ENCODE measurements at places on chromosomes 13 and 19. TPM values are rescaled to one million over a fixed set of nuclear protein-coding genes. Genes with fewer than 3 reads are reported as not detected.

DNA sequence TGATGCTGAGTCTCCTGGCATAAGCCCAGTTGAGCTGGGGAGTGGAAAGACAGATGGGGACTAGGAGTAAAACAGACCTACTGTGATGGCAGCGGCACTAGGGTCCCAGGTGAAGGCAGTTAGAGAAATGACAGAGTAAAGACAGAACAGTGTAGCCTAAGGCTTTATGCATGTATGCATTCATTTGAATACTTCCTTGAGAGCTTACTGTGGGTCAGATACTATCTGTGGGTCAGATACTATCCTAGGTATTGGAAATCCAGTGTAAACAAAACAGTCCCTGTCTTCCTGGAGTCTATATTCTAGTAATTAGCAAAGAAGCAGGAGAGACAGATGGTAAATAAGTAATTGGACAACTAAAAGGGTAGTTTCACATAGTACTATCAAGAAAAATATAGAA, 73.7 kb upstream of the LRCH1 start:
- no peak for DNase-seq

- no peak for DNase-seq
Observed at GRCh38 chr19:30968210-30968609, 381.0 kb downstream of the TSHZ3 start.

- DNase-seq = no peak
Observed at GRCh38 chr19:44202470-44202869, 9.9 kb upstream of the ZNF227 start.

DNA sequence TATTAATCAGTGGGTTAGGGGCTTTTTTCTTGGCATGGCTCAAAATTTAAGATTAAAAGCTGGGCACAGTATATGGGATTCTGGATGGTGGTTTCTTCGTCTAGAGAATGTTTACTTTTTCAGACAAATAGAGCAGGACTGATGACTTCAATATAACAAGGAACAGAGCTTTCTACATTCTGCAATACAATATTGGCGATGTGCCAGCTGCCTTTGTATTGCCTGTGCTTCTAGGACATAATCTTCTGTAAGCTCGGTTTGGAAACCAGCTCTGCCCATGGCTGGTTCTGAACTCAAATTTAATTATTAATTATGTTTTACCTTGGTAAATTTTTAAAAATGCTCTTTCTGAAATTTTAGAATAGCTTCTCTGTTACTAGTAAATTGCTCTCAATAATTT, 139.1 kb upstream of the TRPC4 start:
- no peak for DNase-seq

DNA sequence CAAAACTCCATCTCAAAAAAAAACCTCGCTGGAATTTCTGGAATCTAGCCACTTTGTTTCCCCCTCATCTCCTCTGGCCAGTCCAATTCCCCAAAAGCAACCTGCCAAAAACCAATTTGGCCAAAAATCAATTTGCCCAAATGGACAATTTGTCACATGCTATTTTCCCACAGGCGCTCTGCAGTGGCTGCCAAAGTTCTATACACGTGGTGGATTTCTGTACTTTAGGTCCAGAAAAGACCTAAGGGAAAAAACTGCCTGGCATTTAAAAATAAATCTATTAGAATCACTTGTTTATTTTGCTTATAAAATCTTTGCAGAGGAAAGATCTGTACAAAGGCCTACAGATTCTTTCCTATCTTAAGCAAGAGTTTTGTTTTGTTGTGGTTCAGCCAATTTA, 79.4 kb downstream of the MAP4K1 start:
- no peak for DNase-seq

DNA sequence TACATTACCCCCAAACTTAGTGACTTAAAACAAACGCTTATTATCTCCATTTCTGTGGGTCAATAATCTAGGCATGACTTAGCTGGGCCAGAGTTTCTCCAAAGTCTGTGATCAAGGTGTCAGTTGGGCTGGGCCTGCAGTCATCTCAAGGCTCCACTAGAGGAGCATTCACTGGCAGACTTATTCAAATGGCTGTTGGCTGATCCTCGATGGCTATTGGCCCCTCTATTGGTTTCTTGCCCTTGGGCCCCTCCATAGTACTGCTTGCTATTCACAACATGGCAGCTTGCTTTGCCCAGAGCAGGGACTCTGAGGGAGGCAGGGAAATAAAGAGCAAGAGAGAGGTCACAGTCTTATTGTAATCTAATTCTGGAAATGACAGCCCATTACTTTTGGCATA, 57.6 kb downstream of the RCBTB2 start:
- no peak for DNase-seq

- no peak for DNase-seq
Observed at GRCh38 chr19:16274447-16274846, 50.2 kb upstream of the KLF2 start.

DNA sequence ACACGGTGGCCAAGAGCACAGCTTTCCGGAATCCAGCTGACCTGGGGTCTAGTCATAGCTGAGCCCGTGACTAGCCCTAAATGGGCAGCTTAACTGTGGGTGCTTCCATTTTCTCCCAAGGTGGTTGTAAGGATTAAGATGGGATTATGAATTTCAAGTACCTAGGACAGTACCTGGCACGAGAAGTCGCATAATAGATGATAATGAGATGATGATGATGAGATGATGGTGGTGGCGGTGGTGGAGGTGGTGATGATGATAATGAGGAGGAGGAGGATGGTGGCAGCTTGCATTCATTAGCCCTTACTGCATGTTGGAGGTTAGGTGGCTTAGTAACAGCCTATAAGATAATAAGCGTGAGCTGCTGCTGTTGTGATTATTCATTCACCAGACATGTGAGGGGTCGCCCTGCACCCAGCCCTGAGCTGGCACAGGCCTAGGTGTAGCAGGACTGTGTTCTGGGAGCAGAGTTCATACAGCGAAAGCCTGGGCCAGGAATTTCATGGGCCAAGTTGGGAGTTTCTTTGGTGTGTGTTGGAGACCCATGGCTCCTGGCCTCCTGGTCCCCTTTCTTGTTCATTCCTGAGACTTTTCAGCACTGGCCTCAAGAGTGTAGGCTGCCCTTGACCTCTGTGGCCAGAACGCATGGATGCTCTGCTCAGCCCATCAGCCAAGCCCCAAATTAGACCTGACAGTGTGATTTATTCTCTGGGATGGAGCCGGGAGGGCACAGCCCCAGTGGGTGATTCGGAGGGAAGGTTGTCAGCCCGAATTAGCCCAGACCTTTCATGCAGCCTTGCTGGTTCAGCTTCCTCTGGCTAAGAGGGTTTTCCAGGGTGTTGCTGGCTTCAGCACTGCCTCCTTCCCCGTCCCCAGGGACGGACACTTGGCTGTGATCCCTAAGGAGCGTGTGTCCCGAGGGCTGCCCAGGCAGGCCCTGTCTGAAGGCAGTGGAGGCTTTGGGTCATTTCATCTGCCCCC, 128.8 kb downstream of the SIPA1L3 start:
- DNase-seq = no peak

DNA sequence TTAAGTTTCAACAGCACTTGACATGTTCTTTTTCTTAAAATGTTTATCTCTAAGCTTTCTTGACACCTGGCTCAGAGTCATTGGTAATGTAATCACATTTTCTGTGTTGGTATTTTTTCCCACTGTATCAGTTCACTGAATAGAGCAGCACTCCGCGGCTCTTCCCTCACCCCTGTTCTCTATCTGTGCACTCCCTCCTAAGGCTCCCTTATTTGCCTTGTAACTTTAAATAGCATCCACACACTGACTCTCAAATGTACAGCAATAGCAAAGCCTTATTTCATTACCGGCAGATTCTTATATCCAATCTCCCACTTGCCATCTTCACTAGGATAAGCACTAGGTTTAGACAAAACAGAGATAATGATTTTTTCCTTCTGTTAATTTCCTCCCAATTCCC, 935.5 kb upstream of the SLC10A2 start:
- DNase-seq = no peak

- DNase-seq = peak; percentile 87
Observed at GRCh38 chr19:6065685-6066374, 44.5 kb downstream of the RFX2 start.

- no peak for DNase-seq
Observed at GRCh38 chr13:73870970-73871935, 263.0 kb downstream of the KLF12 start.

GRCh38 chr19:18656337-18657086, 19.7 kb downstream of the KLHL26 start:
- no peak for DNase-seq

- no peak for DNase-seq
Observed at GRCh38 chr19:30719189-30719998, 347.2 kb downstream of the ZNF536 start.

NKPD1 gene
- total RNA-seq = 0.04 TPM

DNA sequence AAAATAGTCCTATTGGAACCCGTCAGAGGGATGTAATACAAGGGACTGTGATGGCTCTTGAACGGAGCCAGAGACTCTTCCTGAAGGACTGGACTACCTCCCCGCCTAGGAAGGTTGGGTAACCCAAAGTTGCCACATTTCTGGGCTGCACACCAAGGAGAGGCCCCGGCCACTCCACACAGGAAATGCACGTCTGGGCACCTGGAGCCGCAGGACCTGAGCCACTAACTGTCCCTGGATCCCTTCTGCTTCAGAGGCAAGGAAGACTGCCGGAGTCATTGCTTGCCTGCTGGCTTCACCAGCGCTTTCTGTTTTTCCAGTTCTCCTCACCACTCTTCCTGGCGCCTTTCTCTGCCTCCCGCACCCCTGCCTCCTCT, 1.2 kb upstream of the FLT1 start:
- DNase-seq = no peak
